ENCODE measurements at places on chromosomes 5 and 9.

DNA sequence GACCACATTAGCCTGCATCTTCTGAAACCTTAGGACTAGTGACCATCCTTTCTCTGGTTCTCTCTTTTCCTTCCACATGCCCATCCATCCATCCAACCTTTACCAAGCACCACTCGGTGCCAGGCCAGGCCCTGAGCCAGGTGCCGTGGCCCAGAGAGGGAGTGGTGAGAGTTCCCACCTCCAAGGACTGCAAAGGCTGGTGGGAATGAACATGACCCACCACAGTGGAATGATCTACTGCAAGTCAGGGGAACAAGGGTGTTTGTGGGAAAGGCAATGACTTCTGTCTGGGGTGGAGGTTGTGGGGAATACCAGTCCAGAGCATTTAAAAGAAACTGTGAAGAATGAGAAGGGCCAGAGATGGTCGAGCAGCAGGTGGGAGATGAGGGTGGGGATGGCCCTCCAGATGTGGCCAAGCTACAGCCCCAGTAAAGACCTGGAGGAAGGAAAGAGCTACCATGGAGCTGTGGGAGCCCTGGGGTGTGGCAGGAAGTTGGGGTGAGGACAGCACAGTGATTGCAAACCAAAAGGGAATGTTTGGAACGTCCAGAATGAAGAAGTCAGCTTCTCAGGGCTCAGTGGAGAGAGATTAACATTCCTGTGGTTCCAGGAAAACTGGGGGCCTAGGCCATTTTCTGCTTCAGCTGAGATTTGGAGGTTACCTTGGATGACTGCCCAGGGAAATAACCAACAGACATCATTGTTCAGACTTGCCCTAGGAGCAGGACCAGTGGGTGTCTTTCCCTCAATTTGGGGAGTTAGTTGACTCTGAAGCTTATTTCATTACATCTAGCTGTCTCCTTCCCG is 30.7 kb upstream of the CORO2A start:
- DNase-seq: no peak

DNA sequence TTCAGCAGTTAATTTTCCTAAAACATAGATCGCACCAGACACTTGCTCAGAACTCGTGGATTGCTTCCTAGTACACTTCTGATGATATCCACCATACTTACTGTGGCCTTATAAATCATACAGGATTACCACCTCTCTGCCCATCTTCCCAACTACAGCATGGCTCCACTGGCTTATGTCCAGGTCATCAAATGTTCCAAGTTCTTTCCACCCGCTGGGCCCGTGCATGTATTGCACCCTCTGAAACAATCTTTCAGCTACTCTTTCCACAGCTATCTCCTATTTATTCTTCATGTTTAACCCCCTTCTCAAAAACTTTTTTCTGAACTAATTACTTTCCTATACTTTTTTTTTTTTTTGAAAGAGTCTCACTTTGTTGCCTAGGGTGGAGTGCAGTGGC is 18.5 kb downstream of the FBXW2 start:
- no peak for DNase-seq

- DNase-seq: peak; percentile 57
These were observed 52.3 kb downstream of the NLN start for GRCh38 chr5:65774346-65774745.

DNA sequence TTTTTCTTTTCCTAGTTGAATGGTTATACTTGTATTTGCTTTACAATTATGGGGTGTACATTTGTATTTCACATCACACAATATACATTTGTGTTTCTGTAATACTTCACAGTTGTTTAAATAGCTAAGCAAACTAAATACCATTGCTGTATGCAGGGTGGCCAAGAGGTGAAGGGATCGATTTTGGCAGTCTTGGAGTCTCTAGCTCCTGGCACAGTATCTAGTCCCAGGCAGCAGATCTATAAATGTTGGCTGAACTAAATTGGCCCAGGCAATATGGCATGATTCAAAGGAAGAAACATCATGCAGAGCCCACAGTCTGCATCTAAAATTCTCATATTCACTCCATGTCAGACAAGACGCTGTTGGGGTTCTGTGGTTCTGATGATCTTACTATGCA is 110.1 kb upstream of the GPBP1 start:
- no peak for DNase-seq

- no peak for DNase-seq
These were observed 18.5 kb upstream of the RALGDS start for GRCh38 chr9:133139246-133140173.

DNA sequence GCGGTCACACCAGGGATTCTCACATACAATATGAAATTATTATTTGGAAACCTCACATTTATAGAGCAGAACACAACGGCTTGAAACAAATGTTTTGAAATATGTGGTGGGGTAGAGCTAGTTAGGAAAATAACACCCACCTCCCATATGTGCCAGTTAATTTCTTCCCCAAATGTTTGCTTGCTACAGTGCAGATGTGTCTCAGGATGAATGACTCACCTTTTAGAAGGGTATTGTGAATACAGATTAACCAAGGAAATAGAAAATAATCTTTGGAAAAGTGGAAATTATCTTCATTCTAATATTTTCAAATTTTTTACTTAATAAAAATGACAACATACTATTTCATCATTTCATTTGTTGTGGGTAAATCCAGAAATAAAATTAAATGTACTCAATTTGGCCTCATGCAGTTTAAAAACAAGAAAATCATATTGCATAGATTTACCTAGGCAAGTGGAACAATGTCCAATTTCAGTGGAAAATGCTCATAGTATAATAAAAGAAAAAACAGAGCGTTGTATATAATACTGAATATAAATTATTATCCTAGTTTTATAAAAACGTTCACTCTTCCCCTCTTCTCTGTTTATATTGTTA is 39.3 kb upstream of the RICTOR start:
- DNase-seq: no peak

DNA sequence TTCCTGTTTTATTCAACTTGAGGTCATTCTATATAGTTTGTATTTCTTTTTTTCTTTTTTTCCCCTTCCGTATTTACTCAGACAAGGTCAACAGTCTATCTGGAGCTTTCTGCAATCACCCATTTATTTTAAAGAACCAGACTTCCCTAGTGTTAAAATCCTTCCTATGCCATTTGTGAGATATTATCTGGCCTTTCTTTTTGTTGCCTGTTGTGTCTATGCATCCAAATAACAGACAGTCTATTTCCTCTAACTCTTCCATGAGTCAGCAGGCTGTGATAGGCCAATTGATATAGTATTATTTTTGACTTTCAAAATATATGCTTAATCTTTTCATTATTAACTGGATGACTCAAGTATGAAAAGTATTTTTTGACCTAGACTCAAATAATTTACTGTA is 291.2 kb upstream of the PTPRD start:
- DNase-seq: no peak

- DNase-seq: peak; percentile 85
These were observed at the start of the genes NLN and SGTB for GRCh38 chr5:65721720-65722574. Gene NLN (plus strand): TSS chr5:65722205. CDS start chr5:65722374, 169 bp downstream. Gene SGTB (minus strand): TSS chr5:65722109. CDS start chr5:65720807, 1,302 bp downstream.

DNA sequence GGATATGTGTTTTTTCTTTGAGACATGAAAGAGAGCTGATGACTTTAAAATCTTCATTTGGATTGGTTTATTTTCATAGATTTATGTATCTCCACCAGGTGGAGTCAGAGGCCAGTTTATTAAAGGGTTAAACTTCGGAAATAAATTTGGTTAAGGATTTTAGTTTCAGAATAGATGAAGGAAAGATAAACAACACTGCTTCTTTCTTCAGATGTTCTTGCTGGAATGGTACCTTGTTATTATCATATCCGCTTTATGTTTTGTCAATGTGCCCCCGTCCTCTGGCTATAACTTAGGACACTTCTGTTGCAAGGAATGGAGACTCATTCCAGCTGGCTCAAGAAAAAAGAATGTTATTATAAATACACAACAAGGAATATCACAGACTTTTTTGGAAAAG is 81.2 kb downstream of the ALDH1A1 start:
- DNase-seq: peak; percentile 3

DNA sequence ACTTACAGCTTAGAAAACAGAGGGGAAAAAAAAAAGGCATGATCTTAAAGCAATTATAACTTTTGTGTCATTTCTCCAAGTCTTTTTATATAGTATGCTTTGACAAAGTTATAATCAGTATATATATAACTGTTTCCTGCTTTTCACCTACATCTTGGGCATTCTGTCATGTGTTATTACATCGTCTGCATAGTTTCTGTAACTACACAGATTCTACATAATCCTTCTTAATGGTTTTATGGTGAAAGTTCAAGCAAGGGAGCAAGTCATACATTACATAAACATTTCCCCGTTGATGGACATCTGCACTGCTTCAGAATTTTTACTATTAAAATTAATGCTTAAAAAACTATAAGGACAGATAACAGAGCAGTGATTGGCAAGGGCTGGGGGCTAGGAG is 12.1 kb downstream of the FEM1C start:
- no peak for DNase-seq

DNA sequence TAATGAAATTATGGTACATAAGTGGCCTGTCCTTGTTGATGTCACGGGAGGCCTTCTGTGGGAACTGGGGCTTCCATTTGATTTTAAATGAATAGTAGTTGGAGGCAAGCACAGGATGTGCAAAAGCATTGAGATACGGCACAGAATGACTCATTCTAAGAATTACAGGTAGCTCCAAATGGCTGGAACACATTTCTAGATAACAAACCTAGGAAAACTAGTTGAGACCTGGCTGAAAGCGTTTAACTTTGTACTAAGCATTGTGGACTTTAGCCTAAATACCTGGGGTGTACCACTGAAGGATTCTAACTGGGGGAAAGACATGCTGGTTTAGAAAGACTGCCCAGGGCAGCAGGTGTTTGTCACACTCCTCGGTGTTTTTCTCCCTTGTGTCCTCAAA is 9.4 kb downstream of the SKP2 start:
- DNase-seq: no peak

GRCh38 chr5:125214080-125214479 is 467.6 kb upstream of the ZNF608 start:
- no peak for DNase-seq

GRCh38 chr5:135602882-135603721 is 24.3 kb upstream of the CXCL14 start:
- DNase-seq: no peak

DNA sequence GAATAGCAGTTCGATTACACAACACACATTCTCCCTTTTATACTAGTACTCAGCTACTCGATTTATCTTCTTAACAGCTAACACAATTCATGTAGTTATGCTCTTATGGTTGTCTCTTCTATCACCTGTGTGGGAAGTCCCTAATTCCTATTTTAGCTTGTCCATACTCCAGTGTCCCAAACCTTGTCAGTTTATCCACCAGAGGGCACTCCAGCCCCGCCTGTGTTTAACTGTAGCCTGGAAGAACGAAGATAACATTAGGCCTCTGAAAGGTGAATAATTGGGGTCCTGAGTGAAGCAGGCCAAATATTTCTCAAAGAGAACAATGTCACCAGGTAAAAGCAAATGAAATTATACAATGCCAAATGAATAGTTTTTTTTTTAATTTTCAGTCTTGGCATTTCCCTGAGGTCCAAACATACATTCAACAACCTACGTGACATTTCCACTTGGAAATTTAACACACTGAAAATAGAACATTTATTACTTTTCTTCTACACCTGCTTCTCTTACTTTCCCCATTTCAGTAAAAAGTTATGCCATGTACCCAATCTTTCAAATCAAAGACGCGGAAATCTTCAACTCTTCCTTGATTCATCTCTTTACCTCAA is 560.7 kb downstream of the HTR1A start:
- DNase-seq: peak; percentile 46

DNA sequence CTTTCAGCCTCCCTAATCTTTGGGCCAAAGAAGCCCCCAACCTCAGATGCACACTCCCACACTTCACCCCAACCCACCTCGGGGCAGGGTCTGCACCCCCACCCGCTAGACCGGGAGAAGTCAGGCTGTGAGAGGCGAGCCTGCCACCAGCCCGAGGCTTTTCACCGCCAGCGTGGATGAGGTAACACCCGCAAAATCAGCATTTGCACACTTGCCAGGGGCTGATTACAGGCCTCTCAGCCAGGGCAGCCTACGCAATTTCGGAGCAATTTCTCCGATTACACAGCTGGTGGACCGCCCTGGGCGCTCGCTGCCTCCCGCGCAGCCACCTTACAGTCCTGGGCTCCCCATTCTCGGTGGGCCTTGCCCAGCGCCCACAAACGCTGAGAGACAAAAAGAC is 68.5 kb downstream of the FOXD1 start:
- DNase-seq: no peak

GRCh38 chr5:170945275-170945674 is 83.5 kb downstream of the RANBP17 start:
- DNase-seq: no peak

- DNase-seq: no peak
These were observed 120.2 kb downstream of the ICE1 start for GRCh38 chr5:5542654-5543053.

DNA sequence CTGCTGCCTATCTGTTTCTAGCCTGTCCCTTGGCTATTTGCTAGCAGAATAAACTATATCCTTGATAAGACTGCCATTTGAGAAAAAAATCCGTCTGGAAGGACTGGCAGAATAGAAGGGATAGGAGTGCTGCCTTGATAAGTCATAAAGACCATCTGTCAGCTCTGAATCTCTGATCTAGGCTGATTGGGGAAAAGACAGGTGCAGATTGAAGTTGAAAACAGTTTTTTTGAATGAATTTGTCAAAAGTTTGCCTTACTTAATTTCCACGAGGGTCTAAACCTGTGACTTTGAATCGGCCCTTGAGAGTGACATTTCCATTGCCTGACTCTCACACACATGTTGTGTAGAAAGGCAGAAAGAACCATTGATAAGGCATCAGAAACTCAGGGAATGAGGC is 218.6 kb downstream of the MAN2A1 start:
- DNase-seq: no peak

- DNase-seq: no peak
These were observed 7.3 kb upstream of the TSPAN17 start for GRCh38 chr5:176639981-176640380.

DNA sequence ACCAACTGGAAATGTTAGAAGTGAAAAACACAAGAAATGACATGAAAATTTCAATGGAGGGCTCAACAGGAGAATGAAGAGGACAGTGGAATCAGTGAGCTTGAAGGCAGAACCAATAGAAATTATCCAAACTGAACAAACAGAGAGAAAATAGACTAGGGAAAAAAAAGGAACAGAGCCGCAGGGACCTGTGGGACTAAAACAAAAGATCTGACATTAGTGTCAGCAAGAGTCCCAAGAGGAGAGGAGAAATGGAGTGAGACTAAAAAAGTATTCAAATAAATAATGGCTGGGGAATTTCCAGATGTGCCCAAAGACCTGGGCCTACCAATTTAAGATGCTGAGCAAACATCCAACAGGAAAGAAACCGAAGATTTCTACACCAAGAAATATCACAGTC is 175.0 kb upstream of the PHYKPL start:
- no peak for DNase-seq

DNA sequence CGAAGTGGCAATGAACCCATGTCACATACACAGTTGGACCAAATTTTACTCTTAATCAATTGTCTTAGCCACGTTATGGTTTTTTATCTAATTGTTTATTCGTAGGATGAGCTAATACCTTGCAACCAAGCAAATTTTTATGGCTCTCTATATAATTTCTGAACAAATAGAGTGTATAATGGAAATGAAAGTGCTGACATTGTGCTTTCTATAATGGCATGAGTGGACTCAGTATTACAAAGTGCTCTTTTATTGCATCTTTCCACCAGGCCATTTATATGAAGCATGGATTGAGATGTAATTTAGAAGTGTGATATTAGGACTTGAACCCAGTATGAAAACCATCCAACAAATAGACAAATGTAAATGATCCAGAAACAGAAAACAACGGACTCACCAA is 1096.0 kb downstream of the DTWD2 start:
- DNase-seq: no peak

- DNase-seq: no peak
These were observed 72.5 kb downstream of the SEMA6A start for GRCh38 chr5:116502138-116502537.

- DNase-seq: no peak
These were observed 99.2 kb downstream of the SPOCK1 start for GRCh38 chr5:137399911-137400310.
